ENCODE measurements at places on chromosomes 3 and 15.

- DNase-seq: no peak
These were observed 164.7 kb downstream of the SV2B start for GRCh38 chr15:91264651-91265351.

DNA sequence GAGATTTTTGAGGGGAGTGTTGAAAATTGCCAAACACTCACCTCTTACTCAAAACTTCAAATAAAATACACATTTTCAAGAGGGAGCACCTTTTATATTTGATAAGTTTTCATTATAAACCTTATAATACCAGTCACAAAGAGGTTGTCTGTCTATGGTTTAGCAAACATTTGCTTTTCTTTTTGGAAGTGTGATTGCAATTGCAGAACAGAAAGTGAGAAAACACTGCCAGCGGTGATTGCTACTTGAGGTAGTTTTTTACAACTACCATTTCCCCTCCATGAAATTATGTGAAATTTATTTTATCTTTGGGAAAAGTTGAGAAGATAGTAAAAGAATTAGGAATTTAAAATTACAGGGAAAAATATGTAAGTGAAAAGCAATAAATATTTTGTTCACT, 20.1 kb downstream of the DIPK2A start:
- no peak for DNase-seq

GRCh38 chr3:15521573-15521965, at the start of gene COLQ:
TSS of gene COLQ (minus strand) at chr3:15521706. CDS start at chr3:15521625, 81 bp downstream.
- DNase-seq: no peak

DNA sequence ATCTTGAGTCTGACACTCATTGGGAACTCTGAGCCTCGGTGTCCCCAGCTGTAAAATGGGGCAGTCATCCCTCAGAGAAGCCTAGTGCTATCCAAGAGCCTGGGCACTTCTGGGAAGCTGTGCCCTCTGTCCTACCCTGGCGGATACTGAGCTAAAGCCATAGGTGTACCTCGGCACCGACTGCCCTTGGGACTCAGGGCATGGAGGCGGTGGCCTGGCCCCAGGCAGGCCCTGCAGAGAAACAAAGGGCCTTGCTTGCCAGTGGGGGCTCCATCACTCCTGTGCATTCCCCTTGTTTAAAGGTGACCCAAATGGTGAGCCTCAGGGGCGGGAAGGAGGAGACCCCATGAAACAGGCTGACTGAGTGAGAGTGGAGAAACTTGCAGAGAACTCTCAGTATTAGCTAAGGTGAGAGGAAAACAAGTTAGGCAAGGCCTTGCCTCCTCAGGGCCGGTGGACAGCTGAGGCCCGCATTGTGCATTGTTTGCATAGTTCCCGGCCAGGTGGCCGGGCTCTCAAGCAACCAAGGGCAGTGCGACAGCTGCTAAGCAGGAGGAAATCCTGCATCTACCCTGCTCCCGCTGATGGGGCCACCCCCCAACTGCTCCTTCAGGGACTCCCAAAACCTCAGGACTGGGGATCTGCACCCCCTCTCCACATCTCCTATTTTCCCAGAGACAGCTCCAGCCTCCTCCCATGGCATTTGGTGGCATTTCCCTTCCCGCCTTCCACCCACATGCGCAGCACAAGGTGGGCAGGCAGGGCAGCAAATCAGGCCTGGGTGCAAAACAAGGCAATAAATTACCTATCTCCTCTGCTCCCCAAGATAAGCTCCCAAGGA, 4.3 kb downstream of the PFKFB4 start:
- no peak for DNase-seq

- DNase-seq: no peak
These were observed 30.7 kb downstream of the ATP13A5 start for GRCh38 chr3:193347521-193348501.
